ENCODE measurements at places on chromosomes 13 and 19.

DNA sequence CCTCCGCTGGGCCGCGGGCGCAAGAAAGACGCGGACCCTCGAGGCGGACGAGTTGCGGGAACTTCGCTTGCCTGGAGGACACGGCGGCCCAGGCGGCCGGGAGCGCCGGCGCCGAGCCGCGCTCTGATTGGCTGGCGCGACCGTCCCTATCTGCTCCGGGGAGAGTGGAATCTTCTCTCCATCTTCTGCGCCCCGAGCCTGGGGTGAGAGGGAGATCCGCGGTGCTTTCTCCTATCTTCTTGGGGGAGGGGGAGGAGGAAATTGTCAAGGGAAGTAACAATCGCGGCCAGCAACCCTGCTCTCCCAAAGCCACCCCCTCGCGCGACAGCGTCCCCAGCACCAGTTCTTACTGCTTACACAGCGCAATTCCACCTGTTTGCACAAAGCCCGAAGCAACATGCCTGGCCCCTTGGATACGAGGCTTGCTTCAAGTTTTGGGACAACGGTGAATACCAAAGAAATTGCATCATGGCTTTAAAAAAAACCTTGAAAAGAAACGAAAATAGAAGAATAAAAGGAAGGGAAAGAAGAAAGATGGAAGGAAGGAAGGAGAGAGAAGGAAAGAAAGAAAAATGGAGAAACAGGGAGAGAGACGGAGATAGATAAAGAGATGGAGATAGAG lies 4.8 kb downstream of the SOX21 start:
- no peak for DNase-seq

- DNase-seq: no peak
These were observed 21.9 kb upstream of the WTIP start for GRCh38 chr19:34459614-34460013.

DNA sequence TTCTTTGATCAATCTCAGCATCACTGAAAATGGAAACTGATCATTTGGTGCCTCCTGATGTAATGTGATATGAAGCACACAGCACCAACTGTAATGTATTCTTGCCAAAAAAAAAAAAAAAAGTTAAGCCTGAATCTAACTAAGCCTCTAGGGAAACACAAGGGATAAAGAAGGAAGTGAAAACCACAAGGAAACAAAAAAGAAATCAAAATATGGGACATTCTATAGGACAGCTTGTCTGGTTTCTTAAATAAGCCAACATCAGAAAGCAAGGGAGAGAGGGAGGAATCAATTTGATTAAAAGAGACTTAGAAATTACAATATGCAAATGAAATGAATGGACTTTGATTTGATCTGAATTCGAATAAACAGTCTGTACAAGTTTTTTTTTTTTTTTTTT lies 20.6 kb upstream of the METTL21C start:
- DNase-seq: no peak

- DNase-seq: no peak
These were observed 766 bp downstream of the SBNO2 start for GRCh38 chr19:1173159-1173844.

DNA sequence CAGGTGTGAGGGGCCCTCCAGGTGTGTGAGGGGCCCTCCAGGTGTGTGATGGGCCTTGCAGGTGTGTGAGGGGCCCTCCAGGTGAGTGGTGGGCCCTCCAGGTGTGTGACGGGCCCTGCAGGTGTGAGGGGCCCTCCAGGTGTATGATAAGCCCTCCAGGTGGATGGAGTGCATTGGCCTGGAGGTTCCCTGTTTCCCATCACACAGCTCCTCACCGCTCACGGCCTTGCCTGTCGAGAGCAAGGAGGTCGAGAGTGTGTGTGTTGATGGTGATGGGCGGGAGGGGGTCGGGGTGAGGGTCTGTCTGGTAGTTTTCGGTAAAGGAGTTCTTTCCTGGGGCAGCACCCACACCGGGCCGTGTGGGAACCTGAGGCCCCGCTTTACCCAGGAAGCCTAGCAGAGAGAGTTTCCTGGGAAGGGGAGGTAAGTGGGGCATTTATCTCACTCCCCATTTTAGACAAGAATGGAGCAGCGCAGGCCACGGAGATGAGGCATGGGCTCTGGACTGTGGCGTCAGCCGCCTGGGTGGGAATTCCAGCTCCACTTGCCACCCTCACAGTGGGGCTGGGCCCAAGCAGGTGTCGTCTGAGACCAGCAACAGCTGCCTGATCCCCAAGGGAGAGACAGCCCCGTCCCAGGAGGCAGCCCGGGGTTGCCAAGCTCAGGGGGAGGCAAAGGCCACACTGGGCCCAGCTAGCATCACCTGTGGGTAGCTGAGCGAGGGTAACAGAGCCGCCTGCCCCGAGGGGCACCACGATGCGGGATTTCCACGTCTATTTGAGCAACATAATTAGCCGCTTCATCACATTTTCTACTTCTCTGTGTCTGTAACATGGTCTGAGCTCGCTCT lies 10.9 kb upstream of the GAS6 start:
- DNase-seq: no peak

- no peak for DNase-seq
These were observed 611.4 kb downstream of the PCDH9 start for GRCh38 chr13:66618702-66619101.

GRCh38 chr13:43787997-43788396 lies 1.2 kb upstream of the ENOX1 start:
- DNase-seq: no peak

GRCh38 chr13:44908712-44909111 lies 80.6 kb downstream of the NUFIP1 start:
- no peak for DNase-seq

DNA sequence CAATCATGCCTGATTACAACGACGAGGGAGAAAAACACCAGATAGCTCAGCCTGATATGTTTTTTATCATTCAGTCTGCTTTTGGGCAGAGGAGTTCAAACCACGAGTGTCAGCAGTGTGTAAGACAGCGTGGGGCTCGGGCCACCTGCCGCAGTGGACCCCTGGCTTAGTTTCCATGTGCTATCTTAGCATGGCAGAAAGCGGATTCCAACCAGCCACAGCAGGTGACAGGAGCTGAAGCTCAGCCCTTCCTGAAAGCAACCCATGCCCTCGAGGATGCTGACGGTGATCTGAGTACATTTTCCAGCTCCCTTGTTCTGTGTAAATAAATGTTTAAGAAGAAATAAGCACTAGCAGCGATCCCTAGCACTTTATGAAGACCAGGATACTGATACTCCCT lies 32.2 kb upstream of the MBNL2 start:
- DNase-seq: no peak

- DNase-seq: no peak
These were observed 29.4 kb downstream of the ZNRF4 start for GRCh38 chr19:5484398-5485285.

DNA sequence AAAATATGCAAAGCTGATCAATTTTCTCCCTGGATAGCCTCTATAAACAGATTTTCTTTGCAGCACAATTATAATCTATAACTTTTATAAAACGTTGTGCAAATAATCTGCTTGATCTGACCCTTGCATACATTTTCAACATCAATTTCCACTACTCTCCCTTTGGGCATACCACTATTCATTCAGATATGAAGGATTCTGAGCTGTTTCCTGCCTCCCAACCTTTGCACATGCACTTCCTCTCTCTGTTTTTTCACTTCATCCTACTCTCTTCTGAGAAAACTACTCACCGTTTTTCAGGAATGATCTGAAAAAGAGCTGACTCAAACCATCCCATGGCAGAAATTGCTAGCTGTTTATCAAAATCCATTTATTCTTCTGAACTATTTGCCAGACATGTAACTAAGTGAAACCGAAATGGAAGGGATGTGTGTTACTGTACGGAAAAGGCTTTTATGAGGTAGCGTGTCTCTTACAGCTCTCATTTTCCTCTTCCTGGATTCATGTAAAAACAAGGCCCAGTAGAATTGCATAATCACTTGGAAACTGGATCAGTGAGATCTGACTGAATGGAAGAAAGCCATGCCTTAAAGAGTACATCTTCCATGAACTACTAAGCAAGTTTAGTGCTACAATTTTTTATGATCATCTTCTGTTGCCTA lies 1447.3 kb upstream of the MIR17HG start:
- DNase-seq: no peak

DNA sequence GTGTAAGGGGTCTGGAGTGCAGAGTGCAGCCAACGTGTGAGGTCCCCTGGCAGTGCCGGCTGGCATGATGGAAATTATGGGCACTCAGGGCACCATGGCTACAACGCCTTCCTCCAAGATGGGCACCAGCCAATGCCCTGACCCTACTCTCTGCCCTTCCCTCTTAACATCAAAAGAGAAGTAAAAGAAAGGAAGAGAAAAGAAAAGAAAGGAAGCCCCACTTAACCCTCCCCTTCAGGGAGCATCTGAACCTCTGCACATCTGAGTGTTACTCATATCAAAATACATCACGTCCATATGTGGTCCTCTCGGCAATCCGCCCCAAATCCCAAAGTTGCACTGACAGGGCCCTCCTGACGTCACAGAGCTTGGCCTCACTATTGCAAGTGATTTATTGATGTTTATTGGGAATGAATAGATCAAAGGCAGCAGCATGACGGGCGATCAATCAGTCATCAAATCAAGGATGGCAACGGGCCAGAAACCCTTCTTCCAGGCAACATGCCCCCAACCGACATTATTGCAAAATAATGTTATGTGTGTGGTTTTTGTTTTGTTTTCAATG lies 1.3 kb downstream of the TSHZ3 start:
- no peak for DNase-seq

- no peak for DNase-seq
These were observed 14.2 kb downstream of the OR7A17 start for GRCh38 chr19:14871619-14872230.

DNA sequence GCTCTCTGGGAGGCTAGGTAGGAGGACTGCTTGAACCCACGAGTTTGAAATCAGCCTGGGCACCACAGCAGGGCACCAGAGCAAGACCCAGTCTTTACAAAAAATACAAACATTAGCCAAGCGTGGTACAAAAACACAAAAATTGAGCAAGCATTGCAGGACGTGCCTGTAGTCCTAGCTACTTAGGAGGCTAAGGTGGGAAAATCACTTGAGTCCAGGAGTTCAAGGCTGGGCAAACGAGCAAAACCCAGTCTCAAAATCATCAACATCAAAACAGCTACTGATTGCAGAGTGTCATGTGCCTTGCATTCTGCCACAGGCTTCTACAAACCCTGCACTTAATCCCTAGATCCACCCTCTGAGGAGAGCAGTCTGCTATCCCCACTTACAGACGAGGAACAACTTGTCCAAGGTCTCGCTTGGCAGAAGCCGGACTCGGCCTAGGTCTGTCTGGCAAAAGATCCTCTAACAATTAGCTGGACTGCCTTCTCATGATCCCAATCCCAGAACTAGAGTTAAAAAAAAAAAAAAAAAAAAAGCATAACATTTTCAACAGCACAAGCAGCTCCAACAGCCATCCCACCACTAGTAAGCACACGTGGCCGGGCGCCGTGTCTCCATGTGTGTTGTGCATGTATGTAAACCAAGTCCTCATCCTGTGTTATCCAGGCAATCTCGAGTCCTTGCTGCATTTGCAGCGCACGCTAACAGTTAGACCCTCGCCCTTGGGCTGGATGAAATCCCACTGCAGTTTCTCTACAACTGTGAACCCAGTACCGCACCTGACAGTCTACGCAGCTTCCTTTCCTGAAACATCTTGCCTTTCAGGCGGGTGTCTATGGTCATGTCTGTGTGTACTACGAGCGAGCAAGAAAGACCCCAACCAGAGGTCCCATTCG lies 2.0 kb downstream of the PPP6R1 start:
- DNase-seq: no peak

Measured in GDM1 (cell line).